ENCODE measurements at places on chromosomes 7 and 10.

DNA sequence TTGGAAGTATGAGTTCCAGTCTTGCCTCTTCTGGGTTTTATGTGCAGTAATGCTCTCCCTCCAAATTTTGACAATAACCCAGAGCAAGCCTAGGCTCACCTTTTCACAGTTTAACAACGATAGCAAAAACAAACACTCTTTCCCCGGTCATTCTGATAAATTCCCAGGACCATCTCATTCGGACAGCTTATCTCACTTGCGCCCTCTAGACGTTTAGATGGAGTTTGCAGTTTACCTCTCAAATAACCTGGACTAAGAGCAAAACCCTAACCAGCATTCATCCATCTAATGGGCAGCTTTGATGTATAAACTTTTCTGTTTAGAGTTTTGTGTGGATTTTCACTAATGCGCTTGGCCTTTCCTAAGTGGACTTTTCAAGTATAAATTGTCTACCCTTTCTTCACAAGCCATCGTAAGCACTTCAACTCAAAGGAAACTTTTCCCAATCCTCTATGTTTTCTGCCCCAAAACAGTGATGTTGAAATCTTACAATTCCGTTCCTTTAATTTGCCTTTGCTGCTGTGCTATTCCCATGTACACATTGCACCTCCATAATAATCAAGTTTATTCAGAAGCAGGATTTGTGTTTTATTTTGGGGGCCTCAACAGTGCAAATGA is 114.9 kb downstream of the HDAC9 start:
- no peak for DNase-seq

GRCh38 chr7:15440482-15440881 is 121.3 kb downstream of the AGMO start:
- DNase-seq, result no peak

DNA sequence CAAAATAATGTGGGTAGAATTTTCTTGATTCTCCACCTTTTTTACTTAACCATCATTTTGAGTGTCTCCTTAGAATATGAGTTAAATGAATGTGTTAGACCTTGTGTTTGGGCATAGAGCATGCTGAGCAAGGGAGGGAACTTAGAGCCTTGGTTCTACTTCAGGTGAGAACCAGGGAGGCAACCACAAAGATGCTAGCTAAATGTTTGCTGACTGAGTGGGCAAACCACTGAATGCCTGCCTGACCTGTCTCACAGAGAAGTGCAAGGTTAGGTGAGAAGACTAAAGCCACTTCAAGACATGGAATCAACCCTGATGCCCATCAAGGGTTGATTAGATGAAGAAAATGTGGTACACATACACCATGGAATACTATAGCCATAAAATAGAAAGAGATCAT is 242.6 kb upstream of the ZNF32 start:
- DNase-seq, result no peak

DNA sequence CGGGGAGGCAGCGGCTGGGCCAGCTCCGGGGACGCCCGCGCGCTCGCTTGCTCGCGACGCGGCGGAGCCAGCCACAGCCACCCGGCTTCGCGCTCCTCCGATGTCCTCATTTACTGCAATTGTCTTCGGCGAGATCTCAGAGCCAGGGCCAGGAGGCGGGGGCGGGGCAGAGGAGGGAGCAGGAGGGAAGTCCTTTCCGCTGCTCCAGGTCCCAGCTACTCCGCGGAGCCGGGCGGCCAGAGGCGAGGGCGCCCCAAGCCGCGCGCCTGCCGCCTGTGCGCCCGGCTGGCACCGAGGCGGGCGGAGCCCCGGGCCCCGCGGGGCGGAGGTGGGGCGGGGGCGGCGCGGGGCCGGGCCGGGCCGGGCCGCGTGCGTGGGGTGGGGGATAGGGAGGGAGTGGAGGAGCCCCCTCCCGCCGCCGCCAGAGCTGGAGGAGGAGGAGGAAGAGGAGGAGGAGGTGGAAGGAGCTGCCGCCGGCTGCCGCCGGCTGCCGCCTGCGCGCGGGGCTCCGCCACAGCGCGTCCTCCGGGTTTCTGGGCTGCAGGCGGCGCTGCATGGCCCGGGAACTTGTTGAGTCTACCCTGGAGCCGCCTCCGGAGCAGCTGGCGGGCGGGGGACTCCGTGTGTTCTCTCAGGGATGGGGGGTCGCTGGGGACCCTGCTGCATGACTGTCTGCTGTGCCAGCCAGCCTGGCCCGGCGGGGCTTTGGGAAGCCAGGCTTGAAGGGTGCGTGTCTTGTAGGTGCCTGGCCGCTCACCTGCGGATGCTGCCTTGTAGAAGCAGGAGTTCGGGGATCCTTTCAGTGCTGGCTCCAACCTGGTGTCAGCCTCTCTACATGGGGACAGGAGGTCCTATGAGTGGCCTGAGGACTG is at the start of gene INSYN2A:
Gene INSYN2A, minus strand, starts transcription at position 310 of the 872 bp plus-strand sequence. CDS start 20,196 bp downstream, outside the sequence.
- no peak for DNase-seq

DNA sequence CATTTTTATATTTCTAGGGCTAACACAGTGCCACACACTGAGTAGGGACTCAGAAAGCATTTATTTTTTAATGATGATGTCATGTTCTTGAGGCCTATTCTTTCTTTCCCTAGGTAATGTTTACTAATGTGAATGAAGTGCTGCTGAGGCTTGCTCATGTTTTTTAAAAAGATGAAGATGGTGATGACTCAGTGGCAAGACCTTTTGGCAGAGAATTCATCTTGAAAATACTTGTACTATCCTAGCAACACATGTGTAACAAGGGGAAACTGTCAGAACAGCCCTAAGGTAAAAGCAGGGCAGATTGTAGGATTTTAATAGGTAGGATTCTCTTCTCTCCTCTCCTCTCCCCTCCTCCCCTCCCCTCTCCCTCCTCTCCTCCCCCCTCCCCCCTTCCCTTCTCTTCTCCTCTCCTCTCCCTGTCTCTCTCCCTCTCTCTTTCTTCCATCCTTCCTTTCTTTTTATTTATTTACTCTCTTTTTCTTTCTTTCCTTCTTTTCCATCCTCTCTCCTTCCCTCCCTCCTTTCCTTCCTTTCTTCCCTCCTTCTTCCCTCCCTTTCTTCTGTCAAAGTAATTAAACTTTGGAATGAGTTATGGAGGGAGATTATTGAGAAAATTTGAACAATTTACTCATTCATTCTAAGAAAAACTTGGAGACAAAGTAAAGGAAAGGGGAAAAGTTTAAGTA is 75.3 kb downstream of the ZNF92 start:
- no peak for DNase-seq

DNA sequence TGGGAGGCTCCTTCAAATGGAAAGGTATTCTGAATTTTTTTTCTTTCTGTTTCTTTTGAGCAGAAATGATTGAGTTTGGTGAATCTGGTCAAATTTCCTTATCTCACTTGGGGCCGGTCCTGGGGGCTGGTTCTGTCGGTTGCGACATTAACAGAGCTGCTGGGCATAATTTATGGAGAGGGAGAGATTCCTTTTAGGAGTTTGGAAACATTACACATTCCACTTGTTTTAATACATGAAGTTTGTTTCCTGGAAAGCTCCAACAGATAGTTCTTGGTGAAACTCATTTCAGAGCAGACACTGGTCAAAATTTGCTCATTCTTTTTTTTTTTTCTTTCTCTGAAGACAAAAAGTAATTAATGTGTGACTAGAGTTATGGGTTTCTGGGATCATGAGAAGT is 129.9 kb downstream of the ABCA13 start:
- no peak for DNase-seq

GRCh38 chr10:61319386-61320256 is 133.6 kb downstream of the TMEM26 start:
- no peak for DNase-seq

- no peak for DNase-seq
Measured at GRCh38 chr10:9342885-9343570, 1288.5 kb downstream of the GATA3 start.

DNA sequence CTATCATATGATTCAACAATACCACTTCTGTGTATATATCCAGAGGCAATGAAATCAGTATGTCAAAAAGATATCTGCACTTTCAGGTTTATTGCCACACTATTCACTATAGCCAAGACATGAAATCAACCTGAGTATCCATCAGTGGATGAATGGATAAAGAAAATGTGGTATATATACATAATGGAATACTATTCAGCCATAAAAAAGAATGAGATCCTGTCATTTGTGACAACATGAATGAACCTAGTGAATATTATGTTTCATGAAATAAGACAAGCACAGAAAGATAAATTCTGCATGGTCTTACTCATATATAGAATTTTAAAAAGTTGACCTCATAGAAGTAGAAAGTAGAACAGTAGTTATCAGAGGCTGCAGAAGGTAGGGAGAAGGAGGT is 281.1 kb downstream of the BAMBI start:
- no peak for DNase-seq

DNA sequence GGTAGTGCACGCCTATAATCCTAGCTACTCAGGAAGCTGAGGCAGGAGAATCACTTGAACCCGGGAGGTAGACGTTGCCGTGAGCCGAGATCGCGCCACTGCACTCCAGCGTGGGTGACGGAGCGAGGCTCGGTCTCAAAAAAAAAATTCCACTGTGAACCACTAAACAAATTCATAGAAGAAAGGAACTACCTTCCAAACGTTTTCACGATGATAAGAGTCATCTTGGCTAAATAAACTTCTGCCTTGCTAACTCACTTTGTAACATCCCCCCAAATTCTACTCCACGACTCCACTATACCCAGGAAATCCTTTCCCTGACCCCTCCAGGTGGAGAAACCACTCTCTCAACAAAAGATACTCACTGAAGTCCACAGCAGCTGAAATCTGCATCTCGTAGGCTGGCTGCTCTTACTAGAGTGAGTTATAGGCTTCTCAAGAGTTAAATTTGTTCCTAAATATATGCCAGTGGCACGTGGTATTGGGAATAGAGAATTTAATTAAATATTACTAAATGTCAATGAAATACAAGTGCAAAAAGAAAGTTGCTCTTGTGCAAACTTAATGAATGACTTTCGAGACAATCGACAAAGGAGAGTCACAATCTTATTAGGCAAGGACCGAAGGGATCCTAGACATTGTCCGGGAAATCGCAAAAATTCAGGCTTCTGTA is 1.6 kb upstream of the GTF2I start:
- no peak for DNase-seq

- DNase-seq, result no peak
Measured at GRCh38 chr10:131560166-131560565, 248.6 kb upstream of the TCERG1L start.

GRCh38 chr10:33001908-33002492 is 44.0 kb upstream of the ITGB1 start:
- DNase-seq, result no peak

DNA sequence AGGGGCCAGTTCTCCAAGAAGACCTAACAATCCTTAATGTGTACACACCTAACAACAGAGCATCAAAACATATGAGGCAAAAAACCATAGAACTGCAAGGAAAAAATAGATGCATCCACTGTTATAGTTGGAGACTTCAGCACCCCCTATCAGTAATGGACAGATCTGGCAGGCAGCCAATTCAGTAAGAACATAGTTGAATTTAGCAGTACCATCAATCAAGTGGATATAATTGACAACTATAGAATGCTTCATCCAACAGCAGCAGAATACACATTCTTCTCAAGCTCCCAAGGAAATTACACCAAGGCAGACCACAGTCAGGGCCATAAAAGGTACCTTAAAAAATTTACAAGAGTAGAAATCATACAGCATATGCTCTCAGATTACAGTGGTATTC is 42.2 kb downstream of the POLL start:
- no peak for DNase-seq

DNA sequence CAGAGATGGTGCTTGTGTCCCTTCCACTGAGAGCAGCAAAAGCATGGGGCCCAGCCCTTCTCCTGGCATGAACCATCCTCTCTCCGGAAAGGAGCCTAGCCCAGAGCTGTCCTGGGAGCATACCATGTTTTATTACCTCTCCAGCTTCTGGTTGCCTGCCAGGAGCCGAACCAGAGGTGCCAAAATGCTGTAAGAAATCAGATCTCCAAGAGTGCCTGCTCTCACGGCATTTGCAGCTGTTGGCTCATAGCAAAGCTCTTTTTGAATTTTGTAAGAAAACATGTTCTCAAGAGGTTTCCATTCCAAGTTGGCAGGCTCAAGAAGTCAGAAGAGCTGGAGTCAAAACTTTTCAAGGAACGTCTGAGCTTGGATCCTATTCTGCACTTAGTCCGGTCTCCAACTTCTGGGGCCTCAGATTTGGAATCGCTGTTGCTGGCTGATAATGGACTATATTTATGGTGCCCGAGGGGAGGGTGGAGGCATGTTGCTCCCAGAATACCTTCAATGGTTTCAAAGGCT is 211.7 kb upstream of the MKI67 start:
- no peak for DNase-seq

GRCh38 chr7:124915242-124915641 is 14.4 kb downstream of the POT1 start:
- DNase-seq, result no peak

- no peak for DNase-seq
Measured at GRCh38 chr10:17177014-17177413, 24.5 kb downstream of the TRDMT1 start.

GRCh38 chr7:81789406-81790119 is 19.7 kb upstream of the HGF start:
- DNase-seq, result no peak

GRCh38 chr7:47982610-47983009 is 3.2 kb upstream of the HUS1 start:
- no peak for DNase-seq

- DNase-seq, result no peak
Measured at GRCh38 chr7:23473844-23474093, 3.5 kb upstream of the IGF2BP3 start.

DNA sequence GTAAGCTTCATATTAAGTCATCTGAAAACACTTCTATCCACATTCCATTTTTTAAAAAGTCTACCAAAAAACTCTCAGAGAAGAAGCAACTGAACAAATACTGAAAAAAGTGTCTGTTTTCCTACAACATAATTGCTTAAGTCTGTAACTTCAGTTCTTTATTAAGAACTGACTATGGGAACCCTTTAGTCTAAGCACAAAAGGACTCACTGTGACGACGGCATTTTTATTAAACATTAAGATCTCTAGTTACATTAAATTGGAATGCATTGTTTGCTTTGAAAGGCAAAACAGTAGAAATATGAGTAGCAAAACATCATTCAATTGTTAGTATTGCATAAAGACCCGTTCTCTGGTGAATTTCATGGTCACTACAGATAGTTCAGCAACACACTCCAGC is 5.8 kb upstream of the FAM3C start:
- no peak for DNase-seq

DNA sequence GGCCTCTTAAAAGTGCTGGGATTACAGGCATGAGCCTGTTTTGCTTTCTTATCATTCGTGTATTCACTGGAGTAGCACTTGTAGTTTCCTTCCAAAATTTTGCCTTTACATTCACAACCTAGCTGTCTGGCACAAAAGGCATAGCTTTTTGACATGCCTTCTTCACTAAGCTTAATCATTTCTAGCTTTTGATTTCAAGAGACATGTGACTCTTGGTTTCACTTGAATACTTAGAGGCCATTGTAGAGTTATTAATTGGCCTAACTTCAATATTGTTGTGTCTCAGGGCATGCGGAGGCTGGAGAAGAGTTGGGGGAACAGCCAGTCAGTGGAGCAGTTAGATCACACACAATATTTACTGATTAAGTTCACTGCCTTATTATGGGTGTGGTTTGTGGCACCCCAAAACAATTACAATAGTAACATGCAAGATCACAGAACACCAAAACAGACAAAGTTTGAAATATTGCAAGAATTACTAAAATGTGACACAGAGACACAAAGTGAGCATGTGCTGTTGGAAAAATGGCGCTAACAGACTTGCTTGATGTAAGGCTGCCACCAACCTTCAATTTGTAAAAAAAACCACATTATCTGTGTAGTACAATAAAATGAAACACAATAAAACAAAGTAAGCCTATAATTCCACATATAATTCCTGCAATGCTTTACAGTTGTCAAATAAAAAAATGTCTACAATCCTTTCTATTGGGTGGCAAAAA is 43.1 kb downstream of the BRAF start:
- DNase-seq, result no peak

GRCh38 chr10:115321360-115321759 is 228.2 kb downstream of the ATRNL1 start:
- DNase-seq, result no peak
